Mesenchymal stem cell (in vitro differentiated cells and primary cell): ENCODE measurements at places on chromosomes 2 and 18.

- no peak for DNase-seq
Measured at GRCh38 chr2:88252646-88253045, 82.5 kb downstream of the THNSL2 start.

DNA sequence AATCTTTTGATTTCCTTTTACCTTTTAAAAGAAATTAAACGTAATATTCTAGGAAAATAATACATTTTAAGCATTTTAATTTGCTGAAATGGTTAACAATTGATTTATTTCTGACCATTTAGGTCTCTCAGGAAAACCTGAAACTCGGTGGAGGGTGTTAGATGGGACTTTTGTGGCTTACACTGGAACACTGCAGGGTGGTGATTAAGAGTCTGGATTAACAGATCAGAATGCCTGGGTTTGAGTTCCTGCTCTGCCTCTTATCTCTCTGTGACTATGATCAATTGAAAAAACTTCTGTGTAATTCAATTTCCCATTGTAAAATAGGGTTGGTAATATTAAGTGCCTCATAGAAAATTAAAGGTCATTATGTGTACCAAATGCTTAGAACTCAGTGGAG lies 168.7 kb downstream of the UBE2E3 start:
- no peak for DNase-seq

- DNase-seq = no peak
Measured at GRCh38 chr2:95225658-95226057, 18.3 kb downstream of the ZNF892 start.

GRCh38 chr2:74092275-74092674 lies 55.4 kb downstream of the BOLA3 start:
- DNase-seq = no peak

DNA sequence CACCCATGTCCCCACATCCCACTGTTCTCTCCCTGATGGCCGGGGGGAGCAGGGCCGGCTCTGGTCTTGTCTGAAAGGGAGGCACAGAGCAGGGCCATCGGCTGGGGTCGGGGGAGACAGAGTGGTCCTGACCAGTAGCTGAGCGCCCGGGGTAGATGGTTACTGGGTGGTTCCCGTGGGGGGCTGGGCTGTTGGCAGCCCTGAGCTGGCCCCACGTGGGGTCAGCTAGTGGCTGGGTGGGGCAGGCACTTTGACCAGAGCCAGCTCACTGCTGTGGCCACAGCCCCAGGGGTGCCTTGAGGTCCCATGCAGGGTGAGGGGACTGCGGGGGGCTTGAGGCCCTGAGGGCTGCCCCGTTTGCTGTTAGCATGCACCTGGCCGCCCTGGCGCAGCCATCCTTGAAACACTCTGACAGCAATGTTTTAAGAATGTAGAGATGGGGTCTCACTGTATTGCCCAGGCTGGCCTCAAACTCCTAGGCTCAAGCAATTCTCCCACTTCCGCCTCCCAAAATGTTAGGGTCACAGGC lies 12.3 kb upstream of the NEU4 start:
- no peak for DNase-seq

DNA sequence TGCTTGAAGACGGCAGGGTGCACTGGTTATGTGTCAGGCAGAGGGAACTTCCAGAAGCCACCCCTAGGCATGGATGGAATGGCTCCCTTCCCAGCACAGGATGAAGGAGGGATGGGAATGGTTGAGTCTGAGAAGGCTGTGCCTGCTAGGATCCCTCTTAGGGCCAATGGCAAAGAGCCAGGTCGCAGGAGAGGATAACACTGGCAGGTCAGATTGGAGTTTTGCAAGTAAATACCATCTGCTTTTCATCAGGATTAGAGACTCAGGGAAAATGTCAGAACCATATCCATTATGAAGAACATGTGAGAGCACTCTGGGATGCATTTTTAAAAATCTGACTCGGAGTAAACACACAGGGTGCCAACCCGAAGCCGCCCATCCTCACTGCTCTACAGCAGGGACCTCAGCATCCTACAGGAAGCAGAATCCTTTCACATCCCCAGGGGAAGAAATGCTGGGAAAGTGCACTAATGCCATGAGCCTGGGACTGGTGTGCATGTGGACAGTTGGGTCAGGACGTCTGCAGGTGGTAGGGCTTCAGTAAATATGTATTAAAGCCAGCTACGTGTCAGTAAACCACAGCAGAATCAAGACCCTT lies 139.9 kb downstream of the MYT1L start:
- no peak for DNase-seq

DNA sequence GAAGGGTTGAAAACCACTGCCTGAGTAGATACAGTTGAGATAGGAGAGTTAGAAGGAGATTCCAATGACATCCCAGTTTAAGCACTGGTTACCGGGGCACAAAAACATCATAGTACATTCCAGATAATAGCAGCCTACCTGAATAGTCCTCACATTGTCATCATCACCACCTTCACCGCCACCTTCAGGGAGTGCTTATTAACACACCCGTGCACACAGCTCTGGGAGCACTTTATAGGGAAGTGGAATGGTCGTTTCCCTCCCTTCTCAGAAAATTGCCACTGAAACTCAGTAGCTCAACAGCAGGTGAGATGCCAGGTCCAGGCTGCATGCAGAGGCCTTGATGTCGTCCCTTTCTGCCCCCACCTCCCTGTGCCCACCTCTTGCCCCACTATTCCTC lies 8.2 kb downstream of the SERPINB7 start:
- DNase-seq = no peak

- no peak for DNase-seq
Measured at GRCh38 chr2:129179199-129179598, 800.3 kb upstream of the RAB6C start.

DNA sequence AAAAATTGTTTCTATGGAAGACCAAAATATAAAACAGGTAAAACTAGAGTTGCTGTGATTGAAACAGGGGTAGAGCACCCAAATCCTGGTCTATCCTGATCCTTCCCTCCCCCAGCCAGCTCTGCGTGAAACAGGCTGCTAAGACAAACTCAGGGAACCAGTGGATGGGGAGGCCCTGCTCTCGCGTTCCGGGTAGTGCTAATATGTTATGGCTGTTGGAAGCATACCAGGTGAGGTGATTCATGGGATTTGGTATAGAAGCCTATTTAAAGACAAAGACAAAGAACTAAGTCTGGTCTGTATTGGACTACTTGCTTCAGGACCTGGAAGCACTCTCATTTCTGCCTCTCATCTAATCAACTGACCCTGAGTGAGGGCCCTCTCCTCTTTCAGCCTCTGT lies 63.0 kb upstream of the CCBE1 start:
- DNase-seq = no peak

DNA sequence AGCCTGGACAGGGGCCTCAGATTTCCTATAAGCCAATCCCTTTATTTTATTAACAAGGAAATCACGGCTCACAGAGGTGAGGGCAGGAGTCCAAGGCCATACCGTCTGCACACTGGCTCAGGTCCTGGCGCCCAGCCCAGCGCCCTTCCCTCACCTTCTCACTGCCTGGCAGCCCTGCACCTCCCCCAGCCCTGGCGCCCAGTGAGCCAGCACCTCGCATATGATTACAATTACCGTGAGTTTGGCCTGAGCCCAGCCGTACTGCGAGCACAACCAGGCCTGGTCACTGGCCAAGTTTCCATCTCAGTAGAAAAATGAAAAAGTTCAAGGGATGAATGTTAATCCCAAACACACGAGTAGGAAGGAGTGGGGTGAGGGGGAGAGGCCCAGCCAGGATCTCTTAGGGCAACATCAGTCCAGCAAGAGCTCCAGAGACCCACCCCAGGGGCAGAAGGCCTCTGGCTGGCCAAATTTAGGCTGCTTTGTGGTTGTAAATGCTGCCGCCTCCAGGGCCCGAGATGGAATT lies 68.4 kb downstream of the MCFD2 start:
- peak; percentile 63 for DNase-seq

DNA sequence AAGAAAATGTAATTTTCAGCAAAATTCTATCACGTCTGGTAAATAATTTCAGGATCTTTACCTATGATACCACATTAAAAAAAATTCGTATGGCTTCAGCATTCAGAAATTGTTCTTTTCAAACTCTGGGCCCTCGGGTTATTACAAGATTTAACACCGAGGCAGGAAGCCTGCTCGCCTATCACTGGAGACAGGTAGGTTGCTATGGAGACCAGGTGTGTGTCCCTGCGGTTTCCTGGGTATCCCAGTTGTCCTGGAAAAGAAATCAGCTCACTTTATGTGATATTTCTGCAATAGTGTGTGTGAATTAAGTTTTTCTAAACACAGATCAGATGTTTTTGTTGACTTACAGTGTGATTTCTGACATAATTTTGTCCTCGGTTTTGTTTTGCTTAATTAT lies 14.2 kb downstream of the HPCAL1 start:
- DNase-seq = no peak

DNA sequence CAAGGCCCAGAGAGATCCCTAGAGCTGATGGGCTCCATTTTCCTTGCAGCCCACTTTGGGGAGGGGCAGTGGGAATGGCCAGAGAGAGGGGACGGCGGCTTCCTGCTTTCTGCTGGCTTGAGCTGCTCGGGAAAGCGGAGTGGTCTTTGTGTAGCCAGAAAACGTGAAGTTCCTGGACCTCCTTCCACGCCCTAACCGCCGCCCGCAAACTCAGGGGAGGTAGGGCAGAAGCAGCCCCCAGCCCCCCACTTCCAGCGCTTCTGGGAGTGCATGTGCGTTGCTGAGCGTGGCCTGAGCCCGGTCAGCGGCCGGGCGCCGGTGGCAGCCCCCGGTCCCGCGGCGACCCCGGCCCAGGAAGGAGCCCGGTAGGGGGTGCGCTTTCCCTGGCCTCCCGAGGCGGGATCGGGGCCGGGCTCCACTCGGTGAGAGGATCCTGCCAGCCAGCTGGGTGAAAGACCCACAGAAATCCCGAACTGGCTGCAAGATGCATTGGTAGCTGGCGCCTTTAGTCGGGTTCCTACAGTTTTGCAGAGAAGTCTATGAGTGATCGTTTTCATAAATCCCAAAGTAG lies 25.3 kb upstream of the BOD1L2 start:
- DNase-seq = no peak

DNA sequence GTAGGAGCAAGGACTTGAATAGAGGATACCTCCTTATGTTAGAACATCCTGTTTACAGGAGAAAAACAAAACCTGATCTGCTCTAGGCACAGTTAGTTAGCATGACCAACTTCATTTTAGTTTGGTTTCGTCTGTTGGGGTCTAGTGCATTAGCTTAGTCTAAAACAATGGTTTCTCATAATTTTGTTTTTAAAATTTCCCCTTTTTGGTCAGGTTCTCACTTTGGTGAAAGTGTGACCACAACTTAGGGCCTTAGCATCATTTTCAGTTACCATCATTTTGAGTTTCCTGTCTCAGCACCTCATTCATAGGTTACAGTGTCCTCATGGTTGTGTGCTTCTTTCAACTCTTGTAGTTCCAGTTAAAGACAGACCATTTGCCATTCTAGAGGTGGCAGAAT lies 1277.0 kb upstream of the SLC39A10 start:
- no peak for DNase-seq

DNA sequence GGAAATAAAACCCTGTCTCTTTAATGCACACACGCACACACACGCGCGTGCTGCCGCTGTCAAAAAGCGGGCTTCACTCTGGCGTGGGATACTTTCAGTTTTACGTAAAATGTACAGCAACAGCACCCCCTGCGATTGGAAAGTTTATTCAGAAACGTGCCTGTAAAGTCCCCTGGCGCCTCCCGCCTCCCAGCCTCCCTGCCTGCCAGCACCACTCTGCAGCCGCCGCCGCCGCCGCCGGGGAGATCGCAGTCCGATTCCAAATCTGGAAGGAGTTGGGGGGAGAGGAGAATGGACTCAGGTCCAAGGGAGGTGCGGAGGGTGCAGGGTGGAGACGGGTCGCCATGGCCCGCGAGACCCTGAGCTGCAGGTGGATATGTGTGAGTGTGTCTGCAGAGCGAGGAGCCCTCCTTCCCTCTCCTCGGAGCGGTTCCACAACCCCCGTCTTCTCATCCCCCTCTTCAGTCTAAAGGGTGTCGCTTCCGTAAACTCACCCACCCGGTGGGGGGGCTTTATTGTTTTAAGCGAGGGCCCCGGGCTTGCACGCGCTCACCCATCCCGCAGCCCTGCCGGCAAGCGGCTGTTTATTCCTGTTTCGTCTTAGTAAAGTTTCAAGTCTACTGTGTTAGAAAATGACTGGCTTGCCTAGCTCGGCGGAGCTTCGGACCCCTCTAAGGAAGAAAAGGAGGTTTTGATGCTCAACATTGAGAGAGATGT lies 1.8 kb upstream of the BCL11A start:
- DNase-seq = peak; percentile 80

DNA sequence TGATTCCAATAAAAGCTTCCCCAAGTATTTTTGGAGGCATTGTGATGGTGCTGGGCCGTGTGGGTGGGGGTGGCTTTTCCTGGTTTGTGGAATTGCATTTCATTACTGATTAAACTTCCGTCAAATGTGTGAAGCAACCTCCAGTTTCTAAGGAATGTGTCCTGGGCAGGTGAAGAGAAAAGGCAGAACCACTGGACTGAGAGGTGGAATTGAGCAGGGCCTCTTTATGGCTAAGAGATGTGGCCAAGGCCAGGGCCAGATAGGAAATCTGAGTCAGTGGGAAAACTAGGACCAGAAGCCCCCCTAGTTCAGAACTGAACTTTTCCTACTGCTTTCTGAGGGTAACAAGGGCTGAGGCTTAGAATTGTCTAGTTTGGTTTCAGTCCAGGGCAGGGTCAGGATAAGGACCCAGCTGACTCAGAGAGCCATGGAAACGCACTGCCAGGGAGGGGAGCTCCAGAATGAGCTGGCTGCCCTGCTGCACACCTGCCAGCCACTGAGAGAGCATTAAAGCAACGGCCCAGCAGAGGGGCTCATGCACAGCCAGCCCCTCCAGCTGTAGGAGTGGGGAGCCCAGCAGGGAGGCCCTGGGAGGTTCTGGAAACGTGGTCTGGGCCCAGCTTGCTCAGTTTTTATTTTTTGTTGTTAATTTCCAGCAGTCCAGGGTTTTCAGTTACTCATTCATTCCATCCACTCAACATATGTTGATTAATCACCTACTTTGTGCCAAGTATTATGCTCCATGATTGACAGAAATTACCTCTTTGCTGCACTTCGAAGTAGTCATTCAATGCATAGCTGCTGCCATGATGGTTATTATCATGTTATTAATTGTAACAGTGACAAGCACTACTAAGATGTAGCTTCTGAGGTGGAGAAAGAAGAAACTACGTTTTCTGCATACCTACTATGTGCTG lies 156.1 kb downstream of the MSH2 start:
- DNase-seq = peak; percentile 24

GRCh38 chr2:46257476-46257875 lies 39.7 kb upstream of the EPAS1 start:
- peak; percentile 93 for DNase-seq
